ENCODE measurements at places on chromosomes 7 and 10.

- no peak for DNase-seq
Measured at GRCh38 chr7:121272676-121273075, 56.1 kb upstream of the WNT16 start.

DNA sequence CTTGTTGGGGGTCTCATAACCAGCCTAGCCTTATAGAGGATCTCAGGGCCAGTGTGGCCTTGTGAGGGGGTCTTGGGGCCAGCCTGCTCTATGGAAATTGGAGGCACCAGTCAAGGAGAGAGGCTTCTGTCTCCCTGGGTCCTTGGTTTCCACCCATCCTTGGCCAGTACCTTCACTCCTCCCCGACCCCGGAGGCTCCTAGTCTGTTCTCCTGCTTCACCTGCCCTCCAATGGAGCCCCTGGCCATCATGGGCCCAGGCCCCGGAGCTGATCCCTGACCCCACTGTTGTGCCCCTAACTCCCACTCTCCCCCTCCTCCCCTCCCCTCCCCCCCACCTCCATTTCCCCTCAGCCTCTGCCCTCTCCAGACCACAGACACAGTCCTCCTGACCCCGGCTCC, 29.7 kb downstream of the RASGEF1A start:
- no peak for DNase-seq

- no peak for DNase-seq
Measured at GRCh38 chr10:118148247-118148646, 101.5 kb upstream of the RAB11FIP2 start.

DNA sequence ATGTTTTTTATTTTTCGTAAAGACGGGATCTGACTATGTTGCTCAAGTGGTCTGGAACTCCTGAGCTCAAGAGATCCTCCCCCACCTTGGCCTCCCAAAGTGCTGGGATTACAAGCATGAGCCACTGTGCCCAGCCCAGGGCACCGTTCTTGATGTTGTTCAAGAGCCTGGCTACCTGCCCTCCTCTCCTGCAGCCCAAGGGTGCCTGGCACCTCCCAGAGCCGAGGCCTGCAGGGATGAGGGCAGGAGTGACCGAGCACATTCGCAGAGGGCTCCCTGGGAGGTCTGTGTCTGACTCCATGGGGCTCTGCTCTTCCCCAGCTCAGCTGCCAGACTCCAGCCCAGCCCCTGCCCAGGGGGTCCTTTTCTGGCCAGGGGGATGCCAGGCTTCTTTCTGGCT, 15.4 kb downstream of the SH2B2 start:
- DNase-seq, result no peak

DNA sequence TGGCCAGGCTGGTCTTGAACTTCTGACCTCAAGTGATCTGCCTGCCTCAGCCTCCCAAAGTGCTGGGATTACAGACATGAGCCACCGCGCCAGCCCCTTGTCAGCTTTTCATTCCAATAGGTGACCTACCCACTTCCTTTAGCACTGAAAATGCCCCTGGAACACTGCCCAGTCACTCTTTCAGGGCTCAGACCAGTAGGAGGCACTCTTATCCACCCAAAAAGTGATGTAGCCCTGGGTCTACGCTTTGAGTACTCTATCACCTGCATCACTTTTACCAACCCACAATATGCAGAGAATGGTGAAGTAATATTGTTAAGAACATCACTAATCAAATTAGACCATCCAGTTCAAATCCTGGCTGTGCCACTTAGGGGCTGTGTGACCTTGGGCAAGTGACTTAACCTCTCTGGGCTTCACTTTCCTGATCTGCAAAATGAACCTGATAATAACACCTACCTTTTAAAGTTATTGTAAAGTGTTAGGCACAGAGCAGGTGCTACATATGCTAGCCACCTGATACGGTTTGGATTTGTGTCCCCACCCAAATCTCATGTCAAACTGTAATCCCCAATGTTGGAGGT, 5.2 kb downstream of the CALN1 start:
- no peak for DNase-seq

All from SK-N-DZ (cell line).